NCI-H1105 treated with DMSO at 0.1 percent for 48 hours (cell line): ENCODE measurements at places on chromosomes 3 and 15.

DNA sequence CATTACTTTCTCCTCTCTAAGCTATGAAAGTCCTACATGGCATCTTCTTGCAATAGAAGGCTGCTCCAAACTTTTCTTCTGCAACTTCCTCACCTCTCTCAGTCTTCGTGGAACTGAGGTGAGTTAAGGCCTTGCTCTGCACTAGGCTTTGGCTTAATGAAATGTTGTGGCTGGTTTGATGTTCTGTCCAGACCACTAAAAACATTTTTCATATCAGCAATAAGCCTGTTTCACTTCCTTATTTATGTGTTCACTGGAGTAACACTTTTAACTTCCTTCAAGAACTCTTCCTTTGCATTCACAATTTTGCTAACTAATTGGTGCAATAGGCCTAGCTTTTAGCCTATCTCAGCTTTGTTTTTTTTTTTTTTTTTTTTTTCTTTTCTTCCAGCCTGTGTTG is 335.3 kb upstream of the NECTIN3 start:
- DNase-seq: no peak

- no peak for DNase-seq
Measured at GRCh38 chr15:66560856-66561525, 4.8 kb downstream of the LCTL start.

DNA sequence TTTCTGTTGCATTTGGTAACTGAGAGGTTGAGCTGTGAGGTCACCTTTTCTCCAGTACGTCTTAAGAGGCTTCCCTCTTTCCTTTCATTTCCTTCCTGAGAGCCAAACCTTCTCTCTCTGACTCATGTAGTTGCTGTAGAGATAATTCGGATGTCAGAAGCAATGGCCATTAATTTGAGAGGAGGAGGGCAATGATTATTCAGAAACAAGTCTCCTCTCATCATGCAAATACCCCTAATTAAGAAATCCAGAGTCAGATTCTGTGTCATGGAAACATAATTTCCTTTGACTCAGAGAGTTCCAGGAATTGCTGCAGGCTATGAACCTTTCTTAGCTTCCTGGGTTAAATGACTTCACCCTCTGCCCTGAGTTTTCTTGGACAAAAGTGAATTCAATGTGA is 59.0 kb upstream of the GSK3B start:
- DNase-seq: no peak

GRCh38 chr3:126554560-126555525 is 3.9 kb downstream of the C3orf22 start:
- no peak for DNase-seq

GRCh38 chr3:47399531-47400270 is 18.9 kb downstream of the PTPN23 start:
- DNase-seq: no peak

GRCh38 chr3:159166899-159167586 is 365.2 kb downstream of the MFSD1 start:
- DNase-seq: no peak
